ENCODE measurements at places on chromosomes 7 and 10.

DNA sequence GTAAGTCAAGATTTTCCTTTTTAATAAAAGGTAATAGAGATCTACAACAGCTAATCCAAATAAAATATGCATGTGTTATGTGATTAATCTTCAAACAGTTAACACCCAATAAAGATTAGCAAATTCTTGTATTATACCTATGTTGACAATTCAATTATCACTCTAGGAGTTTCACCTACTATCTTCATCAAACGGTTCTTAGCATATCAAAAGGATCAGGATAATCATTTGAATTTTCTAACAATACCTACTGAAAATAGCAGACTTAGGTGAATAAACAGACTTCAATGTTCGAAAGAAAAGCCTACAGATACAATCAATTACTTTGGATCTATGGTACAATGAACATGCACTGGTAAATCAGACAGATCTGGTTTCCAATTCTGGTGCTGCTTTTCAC, 268.3 kb downstream of the CACNA2D1 start:
- no peak for DNase-seq

DNA sequence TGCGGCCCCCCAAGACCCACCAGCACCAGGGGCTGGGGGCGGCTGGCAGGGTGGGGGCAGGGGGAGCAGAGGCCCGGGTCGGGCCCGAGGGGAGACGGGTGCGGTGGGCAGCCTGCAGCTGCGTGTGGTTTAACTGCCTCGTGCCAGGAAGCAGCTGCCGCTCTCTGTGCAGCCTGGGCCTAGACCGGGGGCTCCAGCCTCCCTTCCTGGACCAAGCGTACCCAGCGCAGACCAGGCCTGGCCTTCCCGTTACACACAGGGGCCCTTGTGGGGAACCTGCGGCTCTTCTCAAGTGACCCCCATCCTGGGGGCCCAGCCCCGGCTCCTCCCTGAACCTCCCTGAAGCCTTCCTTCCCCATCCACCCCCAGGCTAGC, 6.6 kb upstream of the INTS1 start:
- no peak for DNase-seq

GRCh38 chr7:70542750-70543376, 589.1 kb upstream of the GALNT17 start:
- no peak for DNase-seq

GRCh38 chr10:104806801-104807200, 165.7 kb downstream of the SORCS3 start:
- no peak for DNase-seq

- no peak for DNase-seq
Observed at GRCh38 chr7:55546814-55547213, 25.5 kb downstream of the VOPP1 start.

DNA sequence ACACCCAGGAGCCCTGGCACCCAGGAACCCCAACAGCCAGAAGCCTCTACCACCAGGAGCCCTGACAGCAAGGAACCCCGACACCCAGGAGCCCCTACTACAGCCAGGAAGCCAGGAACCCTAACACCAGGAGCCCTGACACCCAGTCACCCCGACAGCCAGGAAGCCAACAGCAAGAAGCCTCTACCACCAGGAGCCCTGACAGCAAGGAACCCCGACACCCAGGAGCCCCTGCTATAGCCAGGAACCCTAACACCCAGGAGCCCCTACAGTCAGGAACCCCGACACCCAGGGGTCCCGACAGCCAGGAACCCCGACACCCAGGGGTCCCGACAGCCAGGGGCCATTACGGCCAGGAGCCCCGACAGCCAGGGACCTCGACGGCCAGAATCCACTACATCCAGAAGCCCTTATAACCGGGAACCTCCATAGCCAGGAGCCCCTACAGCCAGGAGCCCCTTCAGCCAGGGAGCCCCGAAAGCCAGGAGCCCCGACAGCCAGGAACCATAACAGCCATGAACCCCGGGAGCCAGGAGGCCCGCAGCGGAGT, 440 bp upstream of the GLRX3 start:
- DNase-seq: no peak

DNA sequence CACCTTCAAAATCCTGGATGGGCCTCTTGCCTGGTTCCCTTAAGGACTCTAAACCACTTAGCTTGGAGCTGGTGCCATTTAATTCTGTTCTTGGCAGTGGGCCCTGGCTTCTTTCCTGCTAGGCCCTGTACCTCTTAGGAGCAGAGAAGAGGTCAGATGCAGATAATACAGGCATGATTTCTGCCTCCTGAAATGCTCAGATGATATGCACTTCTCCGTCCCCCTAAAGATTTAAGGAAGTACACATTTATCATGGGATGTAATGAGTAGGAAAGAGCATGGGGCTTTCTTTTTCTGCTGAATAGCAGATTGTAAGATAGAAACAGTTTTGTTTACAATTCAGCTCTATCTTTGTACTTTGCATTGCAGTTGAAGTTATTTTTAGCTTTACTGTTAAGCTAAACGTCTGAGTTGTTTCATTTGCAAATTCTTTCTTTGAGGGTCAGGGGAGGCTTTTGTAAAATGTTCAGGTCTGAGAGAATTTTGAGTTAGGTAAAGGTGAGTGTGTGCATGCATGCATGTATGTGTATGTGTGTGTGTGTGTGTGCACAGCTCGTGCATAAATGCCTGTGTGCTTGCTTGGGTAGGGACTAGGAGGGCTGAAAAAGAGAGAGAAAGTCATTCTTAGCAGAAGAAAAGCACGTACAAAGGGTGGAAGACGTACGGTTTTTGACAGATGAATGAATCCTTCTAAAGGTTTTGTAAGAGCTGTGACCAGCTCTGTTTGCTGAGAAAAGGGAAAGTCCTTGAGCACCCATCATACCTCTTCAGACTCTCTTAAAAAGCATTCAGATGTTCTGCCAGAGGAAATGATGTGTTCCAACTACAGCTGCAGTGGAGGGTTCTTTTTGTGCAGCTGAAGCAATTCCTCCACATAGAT, 364.2 kb downstream of the AUTS2 start:
- no peak for DNase-seq
